ENCODE measurements at places on chromosomes 6 and 20. TPM values are rescaled to one million over a fixed set of nuclear protein-coding genes. Genes with fewer than 3 reads are reported as not detected.

Gene MUCL3
- total RNA-seq = not detected

Gene POM121L2
- total RNA-seq = not detected

GRCh38 chr20:25444556-25444955 is 37.1 kb downstream of the GINS1 start:
- no peak for DNase-seq

- peak; percentile 70 for DNase-seq
Observed at GRCh38 chr20:46709459-46710152, at the start of gene SLC2A10. TSS of gene SLC2A10 (plus strand) at chr20:46709649. CDS start at chr20:46709737, 88 bp downstream.

Gene SFT2D1
- 37.1 TPM for total RNA-seq

Gene SPEF1
- under 0.01 TPM for total RNA-seq

GRCh38 chr20:59645271-59645670 is 40.9 kb downstream of the PHACTR3 start:
- DNase-seq = no peak

DNA sequence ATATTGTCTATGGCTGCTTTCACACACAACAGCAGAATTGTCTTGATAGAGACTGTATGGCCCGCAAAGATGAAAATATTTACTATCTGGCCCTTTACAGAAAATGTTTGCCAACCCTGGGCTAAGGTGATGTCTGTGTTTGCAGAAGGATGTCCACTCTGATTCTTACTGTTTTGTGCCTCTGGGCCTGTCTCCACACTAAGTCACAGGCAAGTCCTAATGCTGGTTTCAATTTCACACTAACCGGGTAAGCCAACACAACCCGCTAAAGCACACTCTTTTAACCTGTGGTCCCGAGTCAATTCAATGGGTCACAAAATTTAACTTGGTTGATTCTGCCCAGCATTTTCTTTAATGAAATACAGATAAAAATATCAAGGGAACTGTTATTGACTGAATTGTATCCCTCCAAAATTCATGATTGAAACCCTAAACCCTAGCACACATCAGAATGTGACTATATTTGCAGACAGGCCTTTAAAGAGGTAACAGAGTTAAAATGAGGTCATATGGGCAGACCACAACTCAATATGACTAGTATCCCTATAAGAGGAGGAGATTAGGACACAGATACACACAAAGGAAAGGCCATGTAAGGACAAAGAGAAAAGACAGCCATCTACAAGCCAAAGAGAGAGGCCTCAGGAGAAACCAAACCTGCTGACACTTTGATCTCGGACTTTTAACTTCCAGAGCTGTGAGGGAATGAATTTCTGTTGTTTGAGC is 78.4 kb downstream of the FYN start:
- DNase-seq = no peak

DNA sequence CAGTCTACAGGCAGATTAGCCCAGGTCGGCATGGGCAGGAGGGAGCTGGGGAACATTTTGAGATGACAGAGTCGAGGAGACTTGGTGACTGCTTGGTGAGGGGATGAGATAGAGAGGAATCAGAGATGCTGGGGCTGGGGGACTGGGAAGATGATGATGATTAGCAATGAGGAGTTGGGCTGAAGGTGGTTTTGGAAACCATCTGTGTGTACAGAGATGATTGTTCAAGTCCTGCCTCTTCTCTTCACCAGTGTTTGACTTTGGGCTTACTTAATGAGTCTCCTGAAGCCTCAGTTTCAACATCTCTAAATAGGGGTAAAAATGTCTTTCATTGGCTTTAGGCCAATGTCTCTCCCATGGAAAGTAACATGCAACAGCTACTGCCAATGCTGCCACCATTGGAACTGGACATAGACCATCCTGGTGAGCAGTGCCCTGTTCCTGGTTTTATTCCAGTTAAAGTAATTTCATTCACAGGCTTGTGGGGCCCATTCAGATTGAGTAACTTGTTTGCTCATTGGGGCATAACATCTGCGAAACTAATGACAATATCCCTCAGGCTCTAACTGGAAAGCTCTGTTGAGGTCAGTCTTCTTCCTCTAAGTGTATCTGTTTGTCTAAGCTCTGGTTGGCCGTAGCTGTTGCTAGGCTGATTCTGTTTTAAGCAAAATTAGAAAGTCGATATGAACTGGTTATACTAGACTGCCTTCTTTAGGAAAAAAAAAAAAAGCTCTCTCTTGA is 99.1 kb downstream of the ARMC2 start:
- peak; percentile 96 for DNase-seq

DNA sequence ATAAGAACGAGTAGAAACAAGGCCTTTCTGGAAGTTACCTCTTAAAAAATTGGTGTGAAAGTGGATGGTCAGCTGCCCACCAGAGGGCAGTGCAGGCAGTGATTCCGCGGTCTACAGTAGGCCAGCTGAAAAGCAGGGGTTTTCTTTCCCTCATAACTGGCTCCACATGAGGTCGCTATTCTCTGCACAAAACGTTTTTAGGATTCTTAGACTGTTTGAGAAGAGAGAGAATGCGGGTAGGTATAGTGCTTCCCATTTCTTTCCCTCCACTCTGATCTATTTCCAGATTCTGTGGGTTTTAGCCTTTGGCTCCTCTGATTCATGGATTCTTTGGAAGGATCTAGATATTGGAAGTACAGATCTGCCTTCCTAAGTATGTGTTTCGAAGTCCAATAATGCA is 14.2 kb downstream of the FIG4 start:
- peak; percentile 87 for DNase-seq

DNA sequence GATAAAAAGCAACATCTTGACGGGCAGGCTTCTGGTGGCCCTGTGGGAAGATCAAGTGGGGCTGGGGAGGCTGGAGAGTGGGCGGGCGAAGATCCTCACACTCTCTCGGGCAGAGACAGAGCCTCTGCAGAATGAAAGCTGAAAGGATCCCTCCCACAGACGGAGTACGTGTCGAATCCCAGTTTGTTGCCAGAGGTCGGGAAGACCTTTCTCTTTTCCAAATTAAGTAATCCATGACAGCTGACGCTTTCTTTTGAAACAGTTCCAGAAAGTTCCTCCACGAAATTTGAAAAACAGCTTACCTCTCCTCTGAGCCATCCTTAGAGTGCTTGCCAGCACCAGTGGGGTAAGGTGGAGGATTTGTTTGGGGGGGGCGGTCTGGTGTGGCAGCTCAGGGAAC is 155.6 kb upstream of the SMLR1 start:
- peak; percentile 55 for DNase-seq

- DNase-seq = peak; percentile 76
Observed at GRCh38 chr20:50409495-50409894, 100.7 kb upstream of the PTPN1 start.

DNA sequence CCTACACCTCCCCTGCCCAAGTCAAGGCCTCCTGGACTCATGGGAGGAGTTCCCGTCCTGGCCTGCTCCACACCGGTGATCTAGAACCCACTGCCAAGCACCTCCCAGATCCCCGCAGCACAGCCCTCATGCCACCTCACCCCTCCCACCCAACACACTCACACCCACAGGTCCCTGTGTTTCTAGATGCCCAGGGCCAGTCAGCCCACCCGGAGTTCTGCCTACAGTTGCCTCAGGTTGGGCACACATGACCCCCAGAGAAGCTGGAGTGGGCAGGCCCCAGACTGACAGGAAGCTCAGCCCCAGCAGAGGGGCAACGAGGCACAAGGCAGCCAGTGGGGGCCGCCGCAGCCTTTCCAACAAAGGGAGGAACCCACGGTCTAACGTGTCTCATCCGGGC is 29.6 kb downstream of the RRBP1 start:
- no peak for DNase-seq

DNA sequence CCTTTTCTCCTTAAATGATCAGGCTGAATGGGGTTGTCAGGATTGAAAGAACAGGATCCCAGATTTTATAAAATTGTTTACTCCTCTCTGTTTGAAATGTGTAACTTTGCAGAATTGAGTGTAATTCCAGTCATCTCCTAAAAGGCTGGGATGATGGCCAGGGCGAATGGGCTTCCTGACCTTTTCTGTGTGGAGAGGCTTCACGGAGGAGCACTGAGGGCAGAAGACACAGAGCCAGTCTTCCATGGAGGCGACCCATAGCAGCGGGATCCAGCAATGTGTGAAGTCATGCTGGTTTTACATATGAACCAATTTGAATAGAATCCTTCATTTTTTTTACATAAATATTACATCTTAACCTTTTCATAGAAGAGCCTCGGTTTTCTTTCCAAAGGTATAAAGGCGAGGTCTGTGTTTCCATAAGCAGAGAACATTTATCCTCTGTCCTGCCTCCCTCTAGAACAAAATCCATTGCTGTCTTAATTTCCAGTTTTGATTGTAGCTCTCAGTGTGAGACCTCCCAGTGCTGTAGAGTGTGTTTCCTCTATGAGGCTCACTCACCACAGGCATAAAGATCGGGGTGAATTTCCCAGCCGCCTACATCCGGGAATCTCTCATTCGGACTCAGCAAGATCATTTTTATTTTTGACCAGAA is 369.7 kb upstream of the FLRT3 start:
- no peak for DNase-seq

DNA sequence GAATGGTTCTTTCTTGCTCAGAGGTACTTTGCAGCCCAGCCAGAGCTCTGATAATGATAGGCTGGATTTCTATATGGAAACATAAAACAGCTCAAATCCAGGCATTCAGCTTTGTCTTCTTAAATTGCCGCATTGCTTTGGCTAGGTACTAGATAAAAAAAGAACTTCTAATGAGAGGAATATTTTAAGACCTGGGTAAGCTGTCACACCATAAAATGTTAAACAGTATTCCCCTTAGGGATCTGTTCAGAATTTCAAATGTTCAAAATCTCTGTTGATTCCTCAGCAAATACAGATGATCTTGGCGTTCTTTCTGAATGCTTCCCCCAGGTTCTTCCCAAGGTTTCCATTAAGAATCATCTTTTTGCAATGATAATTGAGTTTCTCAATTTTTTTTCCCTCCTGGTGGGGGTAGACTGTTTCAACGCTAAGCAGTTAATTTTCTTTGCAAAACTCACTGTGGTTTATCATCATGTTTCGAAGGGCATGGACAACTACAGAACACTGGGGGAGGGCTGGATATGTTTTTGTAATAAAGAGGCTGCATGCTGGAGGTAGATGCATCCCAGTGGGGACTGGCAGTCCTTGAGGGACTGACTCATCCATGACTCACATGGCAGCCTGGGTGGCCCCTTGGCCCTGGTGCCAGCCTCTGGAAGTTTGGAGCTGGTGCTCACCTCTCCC is 31.0 kb downstream of the TIAM2 start:
- peak; percentile 70 for DNase-seq

GRCh38 chr6:153162646-153163045 is 31.6 kb upstream of the RGS17 start:
- peak; percentile 81 for DNase-seq

DNA sequence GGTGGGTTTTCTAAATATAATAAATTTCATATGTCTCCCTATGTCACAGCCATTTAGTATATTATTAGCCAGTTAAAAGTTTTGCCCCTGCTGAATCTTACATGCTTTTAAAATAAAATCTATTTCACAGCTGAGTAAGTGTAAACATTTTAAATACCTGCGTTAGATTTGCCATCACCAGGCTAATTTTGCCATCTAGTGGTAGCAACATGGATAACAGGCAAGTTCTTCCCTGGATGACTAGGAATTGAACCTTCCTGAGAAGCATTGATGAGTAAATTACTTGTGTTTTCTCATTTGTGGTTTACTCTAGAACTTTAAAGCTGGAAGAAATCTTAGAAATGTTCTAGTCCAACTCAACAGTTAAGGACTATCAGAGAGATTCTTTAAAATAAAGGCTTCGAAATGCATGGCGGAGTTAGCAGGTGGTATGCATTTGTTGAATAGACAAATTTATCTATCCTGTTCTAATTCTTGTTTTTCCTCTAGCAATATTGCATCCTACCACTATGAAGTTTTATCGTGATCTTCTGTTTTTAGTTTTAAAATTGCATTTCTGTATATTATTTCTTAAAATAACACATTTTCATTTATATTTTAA is 2.6 kb downstream of the PRSS35 start:
- DNase-seq = peak; percentile 74

Gene SRSF3
- 462 TPM for total RNA-seq

Gene TPX2
- total RNA-seq = 35.4 TPM

Gene TP53TG5
- not detected for total RNA-seq

GRCh38 chr20:16437387-16437996 is 135.8 kb downstream of the KIF16B start:
- DNase-seq = no peak

Gene PET117
- total RNA-seq = 9.5 TPM

DNA sequence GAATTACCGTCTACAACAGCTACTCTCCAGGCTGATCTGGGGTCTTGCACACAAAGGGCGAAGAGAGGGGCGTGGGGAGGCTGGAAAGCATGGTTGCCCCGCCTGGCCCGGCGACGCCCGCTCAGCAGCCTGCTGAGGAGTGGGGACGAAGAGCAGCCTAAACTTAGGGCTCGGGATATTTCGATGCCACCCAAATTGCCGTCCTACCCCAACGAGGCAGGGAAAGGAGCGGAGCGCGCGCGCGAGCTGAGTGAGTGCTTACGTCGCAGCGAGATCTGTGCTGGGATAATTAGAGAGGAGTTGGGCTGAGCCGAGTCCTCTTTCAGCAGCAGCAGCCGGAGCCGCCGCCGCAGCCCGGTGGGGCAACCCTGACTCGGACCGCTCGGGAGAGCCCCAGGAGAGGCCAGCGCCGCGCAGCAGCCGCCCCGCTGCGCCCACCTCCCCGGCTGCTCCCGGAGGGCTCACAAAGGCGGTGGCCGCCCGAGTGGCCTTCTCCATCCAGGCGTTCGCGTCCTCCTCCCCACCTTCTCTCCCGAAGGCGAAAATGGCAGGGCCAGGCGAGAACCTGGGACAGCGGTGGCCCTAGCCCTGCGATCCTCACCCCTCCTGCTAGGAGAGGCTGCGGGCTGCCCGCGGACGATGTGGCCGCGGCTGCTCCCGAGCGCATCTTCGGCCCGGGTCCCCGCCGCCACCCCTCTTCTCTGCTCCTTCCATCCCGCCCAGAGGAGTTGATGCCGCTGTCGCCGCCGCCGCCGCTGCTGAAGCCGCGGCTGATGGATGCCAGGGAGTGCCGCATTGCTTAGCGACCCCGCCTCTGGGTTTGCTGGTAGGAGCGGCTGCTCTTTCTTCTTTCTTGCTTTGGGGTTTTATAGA is at the start of gene CLVS2:
TSS of gene CLVS2 (plus strand) at position 315 of the 873 bp plus-strand sequence. CDS start 1,543 bp downstream, outside the sequence.
- peak; percentile 0 for DNase-seq

DNA sequence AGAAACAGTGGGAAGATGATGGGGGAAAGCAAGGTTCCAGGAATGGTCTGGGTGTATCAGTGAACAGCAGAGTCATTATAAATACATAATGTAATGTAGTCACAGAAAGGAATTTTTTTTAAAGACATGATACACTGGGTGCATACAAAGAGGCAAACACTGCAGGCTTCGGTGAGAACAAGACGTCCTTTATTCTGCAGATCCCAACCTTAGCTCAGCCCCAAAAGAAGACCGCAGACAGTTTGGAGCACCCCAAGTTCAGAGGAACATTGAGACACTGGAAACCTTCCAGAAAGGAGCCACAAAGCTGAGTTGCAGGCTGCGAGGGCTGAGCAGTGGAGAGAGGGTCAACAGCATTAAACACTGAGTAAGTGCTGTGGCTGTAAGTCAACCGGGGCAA is 30.6 kb upstream of the FOXC1 start:
- no peak for DNase-seq

- DNase-seq = peak; percentile 81
Observed at GRCh38 chr6:63899550-63899949, 263.9 kb downstream of the PHF3 start.

DNA sequence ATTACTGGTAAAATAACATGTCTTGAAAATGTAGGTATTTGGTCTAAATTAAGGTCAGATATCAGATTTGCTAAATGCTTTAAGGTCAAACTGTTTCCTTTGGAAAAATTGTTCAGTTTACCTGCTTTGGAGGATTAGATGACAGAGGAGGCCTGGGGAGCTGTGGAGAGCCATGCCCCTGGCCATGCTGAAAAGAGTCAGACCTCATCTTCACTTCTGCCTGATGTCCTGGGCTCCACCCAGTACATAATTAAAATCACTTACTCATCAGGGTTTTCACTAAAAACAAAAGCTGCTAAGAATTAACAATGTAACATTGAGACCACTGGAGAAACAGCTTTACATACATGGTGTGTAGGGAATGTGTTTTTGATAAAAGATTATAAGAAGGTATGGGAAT is 60.8 kb upstream of the UNC93A start:
- DNase-seq = no peak
